Stimulated activated CD4-positive, alpha-beta T cell treated with anti-CD3 and anti-CD28 coated beads, Interleukin-4, amount 100 ng/mL, for 24 hours (primary cell): ENCODE measurements at places on chromosomes 1 and 21.
A peak's percentile ranks its signal among the peaks of the same experiment; 100 is the strongest.

DNA sequence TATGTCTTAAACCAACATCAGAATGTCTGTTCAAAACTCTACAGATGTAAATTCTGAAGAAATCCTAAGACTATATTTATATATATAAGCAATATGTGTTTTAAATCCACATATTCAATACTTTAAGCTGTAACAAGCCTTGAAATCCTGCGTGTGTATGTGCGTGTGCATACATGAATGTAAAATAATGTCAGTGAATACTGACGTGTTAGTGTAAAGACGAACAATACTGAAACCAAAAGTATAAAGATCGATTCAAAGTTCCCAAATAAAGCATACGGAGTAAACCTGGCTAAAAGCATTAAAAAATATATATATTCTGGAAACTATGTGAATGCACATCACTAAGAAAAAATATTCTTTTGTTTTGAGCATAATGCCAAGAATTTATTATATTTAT, 668.6 kb upstream of the NCAM2 start:
- no peak for DNase-seq

DNA sequence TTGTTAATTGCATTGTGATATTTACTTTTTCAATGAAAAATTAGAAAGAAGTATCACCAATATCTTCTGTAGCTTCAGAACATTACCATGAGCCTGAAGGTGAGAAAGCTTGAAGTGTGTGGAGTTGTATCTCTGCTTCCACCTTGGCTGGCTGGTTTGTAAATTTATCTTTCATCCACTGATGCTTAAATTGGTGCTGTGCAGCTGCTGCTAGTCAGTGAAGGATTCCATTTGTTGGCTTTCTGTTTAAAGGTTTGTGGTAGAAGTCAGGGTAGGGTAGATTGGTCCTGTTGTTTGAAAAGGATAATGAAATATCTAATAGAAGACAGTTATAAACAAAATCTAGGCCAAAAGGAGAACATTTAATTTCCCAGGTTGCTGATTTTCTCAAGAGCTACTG, 105.7 kb downstream of the C1orf21 start:
- no peak for DNase-seq

- no peak for DNase-seq
Observed at GRCh38 chr1:154624746-154625643, 17.0 kb upstream of the ADAR start.

- DNase-seq, result peak; percentile 52
Observed at GRCh38 chr1:212699104-212699624, 476 bp downstream of the BATF3 start.

DNA sequence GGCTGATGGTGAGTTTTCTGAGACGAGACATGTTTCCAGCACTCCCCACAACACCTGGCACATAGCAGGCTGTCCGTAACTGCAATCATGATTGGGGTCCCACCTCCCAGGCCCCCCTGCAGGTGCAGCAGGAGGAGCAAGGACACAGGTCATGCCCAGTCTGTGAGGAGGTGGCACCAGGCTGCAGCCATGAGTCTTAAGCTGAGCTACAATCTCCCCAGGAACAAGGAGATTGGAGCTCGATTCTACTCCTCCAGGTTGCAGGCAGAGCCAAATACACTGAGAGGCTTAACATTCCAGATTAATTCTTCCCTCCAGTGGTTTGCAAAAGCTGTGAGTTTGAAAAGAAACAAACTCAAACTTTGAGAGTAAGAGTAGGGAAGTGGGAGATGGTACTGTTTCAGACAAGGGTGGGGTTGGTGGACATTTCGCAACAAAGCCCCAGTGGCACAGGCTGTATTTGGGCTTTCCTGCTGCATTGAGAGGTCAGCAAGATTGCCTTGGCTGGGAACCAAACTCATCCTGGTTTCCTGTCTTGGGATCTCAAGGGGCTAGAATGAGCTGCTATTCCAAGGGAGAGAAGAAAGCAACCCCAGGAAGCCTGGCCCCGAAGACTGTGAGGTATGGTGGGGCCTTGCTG, 64.8 kb upstream of the GALNT2 start:
- DNase-seq, result no peak

GRCh38 chr1:45148209-45148825, 58.1 kb downstream of the ZSWIM5 start:
- DNase-seq, result no peak

GRCh38 chr1:107414550-107414949, 273.7 kb downstream of the NTNG1 start:
- DNase-seq, result no peak

- no peak for DNase-seq
Observed at GRCh38 chr21:38196036-38196435, 60.8 kb upstream of the KCNJ15 start.

- no peak for DNase-seq
Observed at GRCh38 chr1:119279456-119280381, 88.9 kb upstream of the HAO2 start.

- no peak for DNase-seq
Observed at GRCh38 chr21:41479686-41480085, 28.3 kb downstream of the TMPRSS2 start.

GRCh38 chr1:89873770-89874169, 52.9 kb downstream of the LRRC8D start:
- no peak for DNase-seq

- peak; percentile 23 for DNase-seq
Observed at GRCh38 chr1:54499360-54500106, 48.5 kb upstream of the ACOT11 start.

DNA sequence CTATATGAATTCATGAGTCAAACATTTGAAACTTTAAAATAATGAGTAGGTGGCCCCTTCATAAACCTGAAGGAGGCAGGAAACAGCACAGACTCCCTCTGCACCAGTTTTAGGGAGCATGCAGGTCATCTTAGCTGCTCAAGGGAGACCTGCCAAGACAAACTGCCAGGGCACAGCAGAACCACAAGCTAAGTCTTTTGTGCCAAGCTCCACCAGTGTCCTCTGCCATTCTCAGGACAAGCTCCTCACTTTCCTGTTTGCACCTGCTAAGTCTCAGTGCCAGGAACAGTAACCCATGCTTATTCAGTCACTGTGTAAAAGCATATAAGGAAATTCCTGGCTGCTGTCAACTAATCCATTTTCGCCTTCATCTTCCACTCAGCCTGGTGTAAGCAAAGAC, 368.9 kb downstream of the SEC16B start:
- DNase-seq, result no peak

GRCh38 chr1:83115785-83116184, 883.1 kb downstream of the TTLL7 start:
- no peak for DNase-seq

- DNase-seq, result no peak
Observed at GRCh38 chr1:197130677-197131304, 15.7 kb downstream of the ASPM start.

DNA sequence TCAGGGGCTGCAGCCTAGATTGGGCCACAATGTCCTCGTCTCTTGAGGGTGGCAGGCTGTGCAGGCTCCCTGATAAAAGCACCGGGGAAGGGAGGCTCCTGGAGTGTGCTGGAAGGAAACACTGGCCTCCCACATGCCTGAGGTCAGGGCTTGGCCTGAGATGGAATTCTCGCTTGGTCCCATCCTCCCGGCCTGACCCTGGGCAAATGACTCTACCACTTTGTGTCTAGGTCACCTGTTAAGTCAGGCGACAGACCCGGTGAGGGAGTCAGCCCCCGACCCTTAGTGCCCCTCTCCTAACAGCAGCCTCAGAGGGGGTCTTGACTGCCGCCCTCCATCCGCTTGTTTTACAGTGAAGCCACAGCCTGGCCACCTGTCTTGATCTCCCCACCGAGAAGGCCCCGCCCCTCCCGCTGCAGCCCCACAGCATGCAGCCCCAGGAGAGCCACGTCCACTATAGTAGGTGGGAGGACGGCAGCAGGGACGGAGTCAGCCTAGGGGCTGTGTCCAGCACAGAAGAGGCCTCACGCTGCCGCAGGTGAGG, 2.5 kb downstream of the SMIM1 start:
- no peak for DNase-seq

GRCh38 chr1:207034208-207034607, 1.7 kb upstream of the C1orf116 start:
- no peak for DNase-seq

DNA sequence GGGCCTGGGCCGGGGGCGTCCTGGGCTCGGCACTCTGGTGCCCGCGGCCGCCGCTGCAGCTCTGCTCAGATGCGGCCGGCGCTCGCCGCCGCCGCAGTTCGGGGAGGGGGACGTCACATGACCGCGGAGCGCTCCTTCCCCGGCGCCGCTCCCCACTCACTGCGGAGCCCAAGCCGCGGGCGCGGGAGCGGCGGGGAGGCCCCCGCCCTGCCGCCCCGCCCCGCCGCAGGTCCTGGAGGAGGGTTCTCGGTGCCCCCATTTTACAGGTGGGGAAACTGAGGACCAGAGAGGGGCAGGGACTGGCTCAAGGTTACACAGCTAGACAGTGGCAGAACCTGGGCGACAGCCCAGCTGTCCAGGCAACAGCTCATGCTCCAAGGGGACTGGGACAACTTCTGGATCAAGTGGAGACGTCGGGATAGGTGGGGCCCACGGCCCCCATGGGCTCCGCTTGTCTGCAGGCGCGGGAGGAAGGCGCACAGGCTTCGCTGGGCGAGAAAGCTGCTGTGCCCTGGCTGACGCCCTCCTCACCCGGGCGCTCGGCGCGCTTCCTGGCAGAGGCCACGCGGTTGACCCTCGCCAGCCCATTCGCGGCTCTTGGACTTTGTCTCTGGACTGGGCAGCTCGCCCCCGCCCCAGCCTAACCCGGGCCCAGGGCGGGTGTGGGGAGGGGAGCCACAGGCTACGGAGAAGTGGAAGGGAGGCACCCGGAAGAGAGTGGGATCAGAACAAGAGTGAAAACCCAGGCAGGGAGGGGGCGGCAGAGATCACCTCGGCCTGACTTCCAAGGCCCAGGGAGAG, at the start of gene RAP1GAP:
TSS of gene RAP1GAP (minus strand) at position 100 of the 801 bp plus-strand sequence. CDS start 49,325 bp downstream, outside the sequence.
- no peak for DNase-seq

GRCh38 chr1:109789551-109790180, 25.9 kb upstream of the EPS8L3 start:
- DNase-seq, result no peak

- DNase-seq, result no peak
Observed at GRCh38 chr1:23210963-23211362, 6.3 kb downstream of the HTR1D start.

DNA sequence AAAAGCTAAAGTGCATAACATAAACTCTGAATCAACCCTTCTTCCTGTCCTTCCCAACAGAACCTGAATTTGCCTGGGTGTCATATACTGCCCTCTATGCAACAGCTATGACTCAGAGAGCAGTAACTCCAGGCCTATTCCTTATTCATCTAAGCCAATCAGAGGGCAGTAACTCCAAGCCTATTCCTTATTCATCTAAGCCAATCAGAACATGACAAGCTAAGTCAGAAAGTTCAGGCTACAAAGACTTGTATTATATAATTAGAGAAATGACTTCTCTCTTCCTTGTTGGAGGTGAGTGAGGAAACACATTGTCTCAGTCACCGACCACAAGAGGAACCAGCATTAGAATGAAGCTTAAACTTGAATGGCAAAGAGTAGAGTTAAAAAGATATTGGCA, 26.2 kb upstream of the TADA1 start:
- no peak for DNase-seq

GRCh38 chr1:30756206-30756544, 1.4 kb downstream of the LAPTM5 start:
- DNase-seq, result no peak

- DNase-seq, result no peak
Observed at GRCh38 chr1:154971341-154971998, 923 bp upstream of the SHC1 start.

- DNase-seq, result no peak
Observed at GRCh38 chr1:25786887-25787759, 12.9 kb upstream of the SELENON start.

DNA sequence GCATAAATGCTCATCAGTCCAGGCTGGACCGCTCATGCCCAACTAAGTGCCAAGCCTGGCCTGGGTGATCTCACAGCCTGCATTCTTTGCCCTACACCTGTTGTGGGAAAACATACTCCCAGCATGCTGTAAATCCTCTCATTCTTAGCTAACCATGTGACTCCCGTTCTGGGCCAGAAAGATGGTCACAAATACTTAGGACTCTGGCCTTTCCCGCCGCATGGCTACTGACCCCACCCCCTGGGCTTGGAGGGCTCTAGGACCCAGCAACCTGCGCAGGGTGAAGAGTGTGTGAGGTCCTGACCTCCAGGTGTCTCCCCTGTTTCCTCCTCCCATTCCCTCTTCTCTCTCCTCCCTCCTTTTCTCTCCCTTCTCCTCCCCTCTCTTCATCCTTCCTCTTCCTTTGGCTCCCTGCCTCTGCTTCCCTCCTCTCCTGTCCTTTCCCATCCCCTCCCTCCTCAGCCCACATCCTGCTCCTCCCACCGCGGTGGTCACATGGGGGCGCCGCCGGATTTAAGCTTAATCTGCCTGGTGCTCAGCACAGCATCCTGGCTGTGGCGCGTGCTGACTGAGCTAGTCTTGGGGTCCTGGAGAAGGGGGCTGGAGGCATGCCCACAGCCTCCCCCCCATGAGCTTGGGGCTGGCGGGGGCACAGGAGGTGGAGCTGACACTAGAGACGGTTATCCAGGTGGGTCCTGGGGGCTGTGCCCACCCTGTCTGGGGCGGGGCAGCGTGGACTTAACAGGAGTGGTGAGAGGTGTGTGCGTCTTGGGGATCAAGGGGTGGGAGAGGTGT, at the start of gene CROCC:
TSS of gene CROCC (plus strand) at position 541 of the 795 bp plus-strand sequence. CDS start at position 629, 88 bp downstream.
- DNase-seq, result peak; percentile 32

- no peak for DNase-seq
Observed at GRCh38 chr1:161307892-161308638, 1.7 kb downstream of the MPZ start.

DNA sequence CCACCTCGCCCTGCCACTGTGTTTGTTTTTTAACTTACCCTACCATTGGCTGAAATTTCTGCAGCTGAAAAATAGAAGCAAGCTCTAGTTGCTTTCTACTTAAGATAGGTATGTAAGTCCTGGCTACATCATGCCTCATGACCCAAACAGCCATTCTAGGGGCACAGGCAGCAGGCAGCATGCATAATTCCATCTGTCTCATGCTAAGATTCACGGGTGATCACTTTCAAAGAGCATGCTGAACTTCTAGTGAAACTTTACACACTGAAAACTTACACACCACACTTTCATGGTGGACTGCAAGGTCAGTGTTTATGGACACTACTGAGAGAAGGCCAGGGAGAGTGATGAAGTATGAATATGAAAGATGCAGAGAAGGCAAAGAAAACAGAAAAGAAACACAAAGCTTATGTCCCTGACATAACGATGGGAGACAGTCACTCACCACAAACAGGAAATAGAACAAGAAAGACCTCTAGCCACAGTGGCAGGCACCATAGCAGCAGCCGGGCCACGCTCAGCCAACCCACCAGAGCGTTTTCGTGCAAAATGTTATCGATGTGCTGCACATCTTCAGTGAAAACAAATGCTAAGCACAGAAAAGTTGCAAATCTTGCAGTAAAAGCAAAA, 102.3 kb upstream of the TIAM1 start:
- peak; percentile 13 for DNase-seq

DNA sequence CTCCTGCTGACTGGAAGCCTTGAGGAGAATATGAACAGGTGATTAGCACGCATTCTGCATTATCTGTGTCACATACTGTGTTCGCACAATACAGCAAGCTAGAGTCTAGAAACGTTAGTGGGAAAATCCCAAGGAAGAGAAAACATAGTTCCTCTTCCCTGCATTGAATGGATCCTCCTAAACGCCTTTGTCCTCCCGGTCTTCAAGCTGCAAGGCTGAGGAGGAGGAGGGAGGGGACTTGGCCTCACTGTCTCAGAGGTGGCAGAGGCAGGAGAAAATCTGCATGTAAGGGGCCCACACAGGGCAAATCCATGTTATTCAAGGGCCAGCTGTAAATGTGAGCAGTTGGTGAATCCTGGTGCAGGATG, 34.4 kb downstream of the WNT9A start:
- no peak for DNase-seq

GRCh38 chr1:43783096-43783670, 75.8 kb downstream of the ST3GAL3 start:
- DNase-seq, result no peak
